Common myeloid progenitor, CD34-positive (primary cell): ENCODE measurements at places on chromosomes 16 and 17.

GRCh38 chr17:50575581-50576210 lies 15.2 kb downstream of the CACNA1G start:
- no peak overlapping the region for H3K4me3 ChIP-seq
- H3K36me3 ChIP-seq: no peaks in the 10 kb centered on the region
- no peak overlapping the region for H3K27ac ChIP-seq
- no peaks in the 10 kb centered on the region for H3K4me1 ChIP-seq
- DNase-seq: no peak

- H3K4me1 ChIP-seq: no peaks in the 10 kb centered on the region
- DNase-seq: no peak
- no peaks in the 10 kb centered on the region for H3K36me3 ChIP-seq
- H3K27ac ChIP-seq: no peak overlapping the region
These were observed 34.0 kb upstream of the PIRT start for GRCh38 chr17:10871914-10872313.

GRCh38 chr16:4891886-4892216 lies 44.6 kb downstream of the UBN1 start:
- H3K36me3 ChIP-seq: no peaks in the 10 kb centered on the region
- no peaks in the 10 kb centered on the region for H3K4me1 ChIP-seq
- H3K27me3 ChIP-seq: no peaks in the 10 kb centered on the region
- H3K27ac ChIP-seq: no peak overlapping the region

DNA sequence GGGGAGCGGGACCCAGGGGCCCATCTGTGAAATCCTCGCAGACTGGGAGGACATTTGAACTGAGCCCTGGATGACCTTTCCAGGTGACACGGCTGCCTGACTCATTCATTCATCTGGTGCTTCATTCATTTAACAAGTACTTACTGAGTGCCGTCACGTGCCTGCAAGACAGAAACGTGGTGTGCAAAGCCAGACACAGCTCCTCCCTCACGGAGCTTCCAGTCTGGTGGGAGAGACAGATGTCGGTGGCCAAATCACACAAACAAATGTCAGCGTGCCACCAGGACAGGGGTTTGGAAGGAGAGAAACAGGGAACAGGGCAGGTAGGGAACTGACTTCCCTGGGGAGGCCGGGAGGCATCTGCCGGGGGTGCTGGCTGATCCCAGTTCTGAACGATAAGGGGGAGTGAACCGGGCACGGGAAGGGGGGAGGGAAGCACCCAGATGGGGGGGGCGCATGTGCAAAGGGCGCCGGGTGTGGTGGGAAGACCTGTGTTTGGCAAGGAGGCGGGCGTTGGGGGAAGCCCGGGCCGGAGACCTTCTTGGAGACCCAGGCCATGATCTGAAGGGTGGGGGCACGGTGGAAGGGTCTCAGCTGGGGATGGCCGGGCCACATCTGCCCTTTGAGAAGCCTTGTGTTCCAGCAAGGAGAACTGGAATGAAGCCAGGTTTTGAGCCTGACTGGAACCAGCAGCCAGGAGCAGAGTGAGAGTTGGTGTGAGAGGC lies 93.6 kb upstream of the CIBAR2 start:
- no peak for DNase-seq
- no peaks in the 10 kb centered on the region for H3K4me1 ChIP-seq
- H3K27me3 ChIP-seq: no peaks in the 10 kb centered on the region
- no peak overlapping the region for H3K27ac ChIP-seq
- no peak overlapping the region for H3K4me3 ChIP-seq
- H3K36me3 ChIP-seq: no peaks in the 10 kb centered on the region

- peak; percentile 67 for DNase-seq
- no peak overlapping the region for H3K27ac ChIP-seq
- no peaks in the 10 kb centered on the region for H3K36me3 ChIP-seq
- no peaks in the 10 kb centered on the region for H3K27me3 ChIP-seq
- H3K4me1 ChIP-seq: peaks cover 16% of the 10 kb centered on the region
These were observed 9.2 kb upstream of the SERPINF1 start for GRCh38 chr17:1752425-1753262.

GRCh38 chr17:82383411-82383810 lies 11.8 kb downstream of the UTS2R start:
- H3K36me3 ChIP-seq: no peaks in the 10 kb centered on the region
- no peak overlapping the region for H3K4me3 ChIP-seq
- peaks cover 71% of the 10 kb centered on the region for H3K27me3 ChIP-seq
- no peak for DNase-seq
- H3K27ac ChIP-seq: no peak overlapping the region

GRCh38 chr16:23423496-23424049 lies 29.4 kb downstream of the COG7 start:
- H3K36me3 ChIP-seq: peaks cover 26% of the 10 kb centered on the region
- no peak overlapping the region for H3K4me3 ChIP-seq
- H3K4me1 ChIP-seq: no peaks in the 10 kb centered on the region
- H3K27me3 ChIP-seq: no peaks in the 10 kb centered on the region
- H3K27ac ChIP-seq: no peak overlapping the region
- no peak for DNase-seq

DNA sequence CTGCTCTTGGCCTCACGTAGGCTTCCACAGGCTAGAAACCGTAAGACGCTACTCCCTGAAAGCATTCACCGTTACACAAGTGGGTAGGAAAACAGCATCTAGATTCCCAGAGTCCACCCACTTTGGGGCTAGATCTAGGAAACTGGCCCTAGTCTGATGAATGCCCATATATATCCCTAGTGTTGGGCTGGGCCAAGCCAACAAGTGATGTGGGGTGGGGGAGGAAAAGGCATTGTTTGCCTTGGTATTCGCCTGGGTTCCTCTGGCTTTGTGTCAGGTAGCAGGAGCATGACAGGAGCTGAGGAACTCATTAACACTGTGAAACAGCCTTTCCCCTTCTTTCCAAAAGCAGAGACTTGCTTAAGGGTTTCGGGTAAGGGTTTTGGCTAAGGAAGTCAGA lies 112.4 kb downstream of the SMG6 start:
- H3K36me3 ChIP-seq: peaks cover 7% of the 10 kb centered on the region
- no peak for DNase-seq
- no peak overlapping the region for H3K4me3 ChIP-seq

GRCh38 chr16:51875834-51876600 lies 670.9 kb downstream of the TOX3 start:
- no peak overlapping the region for H3K4me3 ChIP-seq
- H3K4me1 ChIP-seq: no peaks in the 10 kb centered on the region
- DNase-seq: no peak

DNA sequence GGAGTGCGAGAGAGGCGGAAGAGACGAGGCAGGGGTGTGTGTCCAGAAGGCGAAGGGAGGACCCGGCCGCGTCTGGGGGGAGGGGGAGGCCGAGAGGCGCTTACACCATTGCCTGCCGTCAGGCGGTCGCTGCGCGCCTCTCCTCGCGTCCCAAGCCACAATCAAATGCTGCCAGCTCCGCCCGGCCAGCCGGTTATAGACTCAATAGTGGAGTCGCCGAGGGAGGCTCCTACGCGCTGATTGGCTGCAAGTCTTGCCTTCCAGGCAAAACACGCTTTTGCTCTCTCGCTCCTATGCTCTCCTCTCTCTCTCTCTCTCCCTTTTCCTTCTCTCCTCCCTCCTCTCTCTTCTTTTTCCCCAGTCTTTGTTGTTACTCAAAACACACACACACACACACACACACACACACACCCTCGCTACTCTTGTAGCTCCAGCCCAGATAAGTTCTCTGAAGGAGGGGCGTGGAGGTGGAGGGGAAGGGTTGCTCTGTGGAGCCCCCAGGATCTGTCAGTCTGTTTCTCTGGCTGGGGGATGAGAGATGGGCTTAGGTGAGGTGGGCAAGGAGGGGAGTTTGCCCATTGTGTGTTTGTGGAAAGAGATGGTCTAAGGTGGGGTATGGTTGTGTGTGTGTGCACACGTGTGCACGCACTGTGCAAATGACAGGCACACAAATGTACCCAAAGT lies at the start of gene DLX3:
DLX3 (minus strand) TSS at position 170 of the 684 bp plus-strand sequence. CDS start 226 bp downstream, outside the sequence.
- H3K4me3 ChIP-seq: no peak within 1 kb of the TSS
- DNase-seq: peak; percentile 39
- H3K36me3 ChIP-seq: no peaks in the 10 kb centered on the region
- H3K27ac ChIP-seq: no peak within 1 kb of the TSS
- H3K27me3 ChIP-seq: peaks cover 39% of the 10 kb centered on the region
